Activated CD4-positive, alpha-beta memory T cell treated with anti-CD3 and anti-CD28 coated beads, Interleukin-2, amount 10 ng/mL, durations not matched to agents 7 days and 5 days (primary cell): ENCODE measurements at places on chromosomes 3 and 15. TPM values are rescaled to one million over a fixed set of nuclear protein-coding genes. Genes with fewer than 3 reads are reported as not detected.
A peak's percentile ranks its signal among the peaks of the same experiment; 100 is the strongest.

DNA sequence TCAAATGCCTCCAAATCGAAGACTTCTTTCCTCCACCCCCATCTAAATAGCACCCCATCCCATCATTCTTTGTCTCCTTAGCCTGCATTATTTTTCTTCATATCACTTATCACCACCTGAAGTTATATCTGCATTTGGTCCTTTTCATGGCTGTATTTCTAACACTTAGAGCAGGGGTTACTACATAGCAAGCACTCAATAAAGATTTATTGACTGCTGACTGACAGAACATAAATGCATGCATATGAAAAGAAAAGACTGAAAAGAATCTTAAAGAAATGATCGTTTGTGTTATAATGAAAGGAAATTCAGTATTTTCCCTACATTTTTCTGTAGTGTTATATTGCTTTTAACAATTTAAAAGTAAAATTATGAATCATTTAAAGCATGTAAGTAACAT, 1.4 kb downstream of the LRRC31 start:
- DNase-seq, result no peak
- peaks cover 43% of the 10 kb centered on the region for H3K4me1 ChIP-seq
- H3K36me3 ChIP-seq, result no peaks in the 10 kb centered on the region

KLHL25 gene
- 4.4 TPM for total RNA-seq

GRCh38 chr3:61684386-61684785, 123.0 kb downstream of the PTPRG start:
- no peaks in the 10 kb centered on the region for H3K4me1 ChIP-seq
- no peak overlapping the region for H3K27ac ChIP-seq
- H3K4me3 ChIP-seq, result no peak overlapping the region
- no peaks in the 10 kb centered on the region for H3K36me3 ChIP-seq
- DNase-seq, result no peak

GABRB3 gene
- total RNA-seq, result not detected

- peaks cover 82% of the 10 kb centered on the region for H3K4me1 ChIP-seq
- no peak for DNase-seq
- peaks cover 26% of the 10 kb centered on the region for H3K36me3 ChIP-seq
- H3K4me3 ChIP-seq, result peak overlapping the region; percentile 2
- H3K27me3 ChIP-seq, result no peaks in the 10 kb centered on the region
- H3K27ac ChIP-seq, result peak overlapping the region; percentile 32
Observed at GRCh38 chr3:152283492-152284381, 15.0 kb downstream of the MBNL1 start.
